ENCODE measurements at places on chromosomes 2 and 18.
A peak's percentile ranks its signal among the peaks of the same experiment; 100 is the strongest.

DNA sequence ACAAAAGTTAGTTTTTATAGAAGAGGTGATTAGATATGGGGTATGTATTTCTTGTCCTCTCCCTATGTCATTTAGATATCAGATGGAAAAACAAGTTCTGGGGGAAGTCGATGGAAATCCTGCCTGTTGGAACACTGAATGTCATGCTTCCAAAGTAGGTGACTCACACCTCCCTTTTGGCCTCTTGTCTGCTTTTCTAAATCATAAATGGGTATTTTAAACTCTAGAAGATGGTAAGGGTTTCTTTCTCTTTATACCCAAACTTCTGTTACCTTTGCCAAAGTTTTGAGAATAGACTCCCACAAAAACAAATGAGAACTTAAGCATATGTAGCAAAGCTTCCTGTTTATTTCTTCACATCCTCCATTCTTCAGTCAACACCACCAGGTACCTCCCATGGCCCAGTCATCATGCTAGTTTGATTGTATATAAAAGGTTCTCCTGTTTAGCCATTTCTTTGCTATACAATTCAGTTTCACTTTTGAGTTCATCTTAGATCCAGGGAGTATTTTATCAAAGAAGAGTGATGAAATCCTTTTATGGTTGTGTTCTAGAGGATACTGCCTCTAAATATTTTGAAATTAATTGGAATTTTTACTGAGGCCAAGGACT is 63.9 kb downstream of the PRKRA start:
- no peak for DNase-seq

- DNase-seq: peak; percentile 34
Measured at GRCh38 chr2:12931186-12931844, 214.6 kb downstream of the TRIB2 start.

GRCh38 chr2:159614534-159615366 is 1.6 kb downstream of the BAZ2B start:
- DNase-seq: peak; percentile 39

- DNase-seq: no peak
Measured at GRCh38 chr18:7941533-7941932, 374.4 kb downstream of the PTPRM start.

- DNase-seq: no peak
Measured at GRCh38 chr18:48638896-48639771, 100.3 kb downstream of the CTIF start.

GRCh38 chr2:188820576-188820975 is 153.6 kb upstream of the COL3A1 start:
- no peak for DNase-seq

GRCh38 chr18:48031641-48032040 is 101.2 kb upstream of the SMAD2 start:
- no peak for DNase-seq

DNA sequence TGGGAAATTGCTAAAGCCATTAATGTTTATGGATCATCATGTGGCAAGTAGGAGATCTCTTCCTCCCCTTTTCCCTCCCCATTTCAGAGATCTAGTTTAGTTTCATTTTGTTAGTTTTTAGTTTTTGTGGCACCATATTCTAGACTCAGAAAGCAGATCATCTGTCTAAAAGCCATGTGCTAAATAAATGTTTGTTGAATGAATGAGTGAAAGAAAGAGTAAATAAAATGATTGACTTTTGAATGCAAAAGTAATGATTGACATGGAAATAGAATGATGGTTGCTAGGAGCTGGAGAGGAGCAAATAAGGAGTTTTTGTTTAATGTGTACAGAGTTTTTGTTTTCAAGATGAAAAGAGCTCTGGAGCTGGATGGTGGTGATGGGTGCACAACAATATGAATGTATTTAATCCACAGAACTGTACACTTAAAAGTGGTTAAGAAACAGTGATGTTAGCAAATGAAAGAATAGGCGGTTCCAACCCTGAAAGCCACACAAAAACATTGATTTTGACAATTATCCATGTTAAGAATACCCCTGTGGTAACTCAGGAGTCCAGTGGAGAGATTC is 23.6 kb downstream of the TMEM178A start:
- DNase-seq: no peak

- peak; percentile 73 for DNase-seq
Measured at GRCh38 chr2:19989667-19990415, at the start of gene WDR35. Gene WDR35, minus strand, starts transcription at chr2:19990105. Its CDS starts 90 bp downstream, at chr2:19990015.

DNA sequence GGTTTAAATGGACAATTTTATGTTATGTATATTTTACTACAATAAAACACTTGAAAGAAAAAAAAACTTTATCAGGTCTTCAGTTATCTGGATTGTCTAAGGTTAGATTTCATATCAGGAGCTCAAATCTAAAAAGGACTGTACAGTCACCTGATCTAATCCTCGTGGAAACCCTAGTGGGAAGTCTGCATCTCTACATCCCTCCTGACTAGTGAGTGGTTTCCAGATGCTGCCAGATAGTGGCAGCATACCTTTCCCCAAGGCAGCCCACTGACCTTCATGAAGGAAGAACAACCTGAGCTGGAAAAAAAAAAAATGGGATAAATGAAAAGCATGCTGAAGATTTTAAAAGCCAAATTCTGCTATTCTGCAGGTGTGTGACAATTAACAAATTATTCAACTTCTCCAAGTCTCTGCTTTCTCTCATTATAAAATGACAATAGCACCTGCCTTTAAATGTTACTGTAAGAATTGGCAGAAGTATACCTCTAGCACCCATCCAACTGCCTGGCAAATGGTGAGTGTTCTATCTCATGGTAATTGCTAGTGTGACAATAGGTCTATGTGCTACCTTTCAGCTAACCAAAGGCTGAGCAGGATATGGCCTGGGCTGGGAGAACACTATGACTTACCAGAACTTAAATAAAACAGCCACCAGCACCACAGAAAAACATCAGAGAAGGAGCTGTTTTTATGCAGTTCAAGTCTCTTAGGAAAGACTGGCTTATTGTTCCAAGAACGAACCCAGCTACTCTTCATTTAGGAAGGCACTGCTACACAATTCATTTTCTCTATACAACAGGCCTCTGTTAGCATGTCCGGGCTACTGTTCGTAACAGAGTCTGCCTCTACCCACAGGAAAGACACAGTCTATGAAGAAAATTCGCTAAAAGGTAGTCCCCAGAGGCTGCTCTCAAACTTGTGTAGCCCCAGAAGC is 8.6 kb downstream of the CLASP1 start:
- no peak for DNase-seq

DNA sequence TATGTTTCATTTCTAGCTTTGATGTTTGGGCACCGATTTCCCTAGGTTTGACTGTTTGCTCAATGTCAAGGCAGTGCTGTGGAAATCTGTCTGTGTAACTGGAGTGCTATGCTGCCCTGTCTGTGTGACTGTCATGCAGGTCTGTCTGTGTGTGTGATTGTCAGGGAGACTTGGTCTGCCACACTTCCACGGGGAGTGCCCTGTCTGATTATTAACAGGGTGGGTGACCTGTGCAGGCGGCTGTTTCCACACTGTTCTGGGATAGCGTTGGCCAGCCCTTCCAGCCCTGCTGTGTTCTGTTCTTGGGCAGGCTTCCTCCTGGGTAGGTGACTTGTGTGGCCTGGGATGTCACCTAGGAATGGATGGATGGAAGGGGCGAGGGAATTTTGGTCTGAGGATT is 85.3 kb downstream of the FHOD3 start:
- DNase-seq: no peak

GRCh38 chr2:46460241-46460921 is 19.0 kb upstream of the TMEM247 start:
- DNase-seq: no peak
